ENCODE measurements at places on chromosomes 12 and 14.

GRCh38 chr12:87200289-87200979 is 828.8 kb downstream of the C12orf50 start:
- no peak for DNase-seq

DNA sequence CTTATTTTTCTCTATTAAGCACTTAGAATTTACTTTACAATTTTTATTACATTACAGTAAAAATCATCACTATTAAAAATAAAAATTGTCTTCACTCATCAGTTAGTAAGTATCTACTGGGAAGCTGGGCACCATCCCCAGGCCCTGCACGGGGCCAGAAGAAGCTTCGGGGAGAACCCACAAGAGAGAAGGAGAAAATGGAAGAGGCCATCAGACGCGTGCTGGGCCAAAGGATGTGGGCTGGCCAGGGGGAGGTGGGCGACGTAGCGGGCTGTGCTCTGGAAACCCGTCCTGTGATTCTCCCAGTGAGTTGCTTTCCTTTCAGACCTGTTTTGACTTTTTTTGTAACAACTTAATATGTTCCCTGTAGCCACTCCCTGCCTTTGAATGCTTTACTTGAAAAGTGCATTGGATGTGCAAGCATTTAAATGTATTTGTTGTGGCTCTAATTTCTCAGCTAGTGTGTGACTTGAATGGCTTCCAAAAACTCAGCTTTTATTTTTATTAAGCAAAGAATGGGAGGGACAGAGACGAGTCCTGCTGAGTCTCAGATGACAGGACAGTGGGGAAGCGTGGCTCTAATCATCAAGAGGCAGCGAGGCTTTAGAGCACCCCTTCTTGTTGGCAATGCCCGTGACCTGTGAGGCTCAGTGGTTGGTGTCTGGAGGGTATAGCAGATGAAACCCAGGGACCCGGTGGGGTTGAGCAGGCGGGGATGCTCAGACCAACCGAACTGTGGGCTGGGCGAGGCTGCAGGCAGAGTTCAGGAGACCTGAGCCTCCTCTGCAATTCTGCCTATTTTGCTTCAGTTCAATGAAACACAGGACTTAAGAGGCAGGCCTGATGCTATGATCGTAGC is 38.8 kb downstream of the SYNE3 start:
- DNase-seq: no peak

- peak; percentile 27 for DNase-seq
These were observed 84.0 kb downstream of the SYNE3 start for GRCh38 chr14:95432144-95433093.

GRCh38 chr12:90954921-90955320 is at the start of gene CCER1:
Gene CCER1 (minus strand): TSS chr12:90955176. CDS start chr12:90954742, 434 bp downstream.
- DNase-seq: no peak

GRCh38 chr12:43169115-43169681 is 382.8 kb downstream of the ADAMTS20 start:
- no peak for DNase-seq

GRCh38 chr12:68381476-68382219 is 49.5 kb upstream of the MDM1 start:
- peak; percentile 96 for DNase-seq

DNA sequence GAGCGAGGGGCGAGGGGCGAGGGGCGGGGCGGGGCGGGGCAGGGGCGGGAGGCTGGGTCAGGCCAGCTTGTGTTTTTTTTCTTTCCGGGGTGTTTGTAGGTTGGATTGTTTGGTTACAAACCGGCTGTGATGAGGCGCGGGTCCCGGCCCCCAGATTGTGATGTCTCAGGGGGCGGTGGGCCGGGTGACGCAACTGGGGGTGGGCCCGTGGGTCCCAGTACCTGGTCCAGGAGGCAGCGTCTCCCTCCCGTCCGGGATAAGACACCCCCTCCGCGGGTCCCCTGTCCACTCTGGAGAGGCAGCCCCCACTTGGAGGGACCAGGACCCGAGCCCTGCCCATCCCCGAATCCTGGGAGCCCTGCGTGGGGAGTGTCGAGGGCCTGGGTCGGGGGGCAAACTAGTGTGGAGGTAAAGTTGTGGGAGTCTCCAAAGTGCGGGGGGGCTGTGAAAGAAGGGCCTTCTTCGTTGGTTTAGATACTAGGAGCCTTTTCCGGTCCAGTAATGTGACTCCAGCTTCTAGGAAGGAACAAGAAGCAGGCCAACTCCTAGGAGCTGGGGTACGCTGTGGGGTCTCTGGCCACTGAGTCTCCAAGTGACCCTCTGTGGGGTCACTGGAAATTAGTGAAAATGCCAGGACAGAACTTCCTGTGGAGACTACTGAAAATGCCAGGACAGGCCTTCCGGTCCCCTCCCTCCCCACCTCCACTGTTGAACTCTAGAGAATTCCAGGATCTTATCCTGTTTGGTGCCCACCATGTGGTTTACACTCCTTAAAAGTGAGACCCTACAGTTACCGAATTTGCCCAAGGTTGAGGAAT is 579 bp upstream of the CLMN start:
- DNase-seq: no peak

- DNase-seq: peak; percentile 87
These were observed 7.9 kb upstream of the NYNRIN start for GRCh38 chr14:24390701-24391468.

DNA sequence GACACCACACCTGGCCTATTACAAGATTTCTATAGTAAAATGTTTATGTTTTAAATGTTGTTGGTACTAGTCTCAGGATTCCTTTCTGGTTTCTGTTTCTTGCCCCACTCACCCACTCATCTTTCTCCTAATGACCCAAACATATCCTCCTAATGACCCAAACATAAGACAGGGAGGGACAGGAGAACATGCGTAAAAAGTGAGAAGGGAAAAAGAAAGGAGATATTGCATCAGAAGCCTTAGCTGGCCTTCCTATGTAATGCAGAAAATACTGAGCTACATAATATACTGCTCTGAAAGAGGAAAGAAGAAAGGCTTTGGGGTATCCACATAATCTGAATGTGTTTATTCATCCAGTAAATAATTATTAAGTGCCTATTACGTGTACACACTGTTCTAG is 104.6 kb upstream of the GPHB5 start:
- DNase-seq: no peak

DNA sequence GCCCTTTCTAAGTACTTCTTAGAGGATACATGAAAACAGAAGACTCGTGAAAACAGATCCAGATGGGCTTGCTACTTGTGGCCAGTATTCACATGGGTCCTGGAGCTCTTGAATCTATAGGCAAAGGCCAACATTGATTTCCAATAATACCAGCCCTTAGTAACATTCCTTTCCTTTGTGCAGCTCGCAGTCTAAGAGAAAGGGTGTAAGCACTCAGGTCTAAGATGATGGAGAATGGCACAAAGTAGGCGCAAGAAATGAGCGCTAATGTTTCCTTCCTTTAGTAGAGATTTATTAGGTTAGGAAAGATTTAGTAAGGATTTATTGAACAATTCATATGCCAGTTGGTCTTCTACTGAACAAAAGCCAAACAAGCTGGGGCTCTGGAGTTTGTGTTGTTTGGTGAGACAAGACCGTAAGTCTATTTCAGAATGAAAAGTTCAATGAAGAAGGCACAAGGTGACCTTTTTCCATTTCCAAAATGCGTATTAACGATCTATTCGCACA is 525 bp downstream of the RNU6-8 start:
- peak; percentile 22 for DNase-seq

DNA sequence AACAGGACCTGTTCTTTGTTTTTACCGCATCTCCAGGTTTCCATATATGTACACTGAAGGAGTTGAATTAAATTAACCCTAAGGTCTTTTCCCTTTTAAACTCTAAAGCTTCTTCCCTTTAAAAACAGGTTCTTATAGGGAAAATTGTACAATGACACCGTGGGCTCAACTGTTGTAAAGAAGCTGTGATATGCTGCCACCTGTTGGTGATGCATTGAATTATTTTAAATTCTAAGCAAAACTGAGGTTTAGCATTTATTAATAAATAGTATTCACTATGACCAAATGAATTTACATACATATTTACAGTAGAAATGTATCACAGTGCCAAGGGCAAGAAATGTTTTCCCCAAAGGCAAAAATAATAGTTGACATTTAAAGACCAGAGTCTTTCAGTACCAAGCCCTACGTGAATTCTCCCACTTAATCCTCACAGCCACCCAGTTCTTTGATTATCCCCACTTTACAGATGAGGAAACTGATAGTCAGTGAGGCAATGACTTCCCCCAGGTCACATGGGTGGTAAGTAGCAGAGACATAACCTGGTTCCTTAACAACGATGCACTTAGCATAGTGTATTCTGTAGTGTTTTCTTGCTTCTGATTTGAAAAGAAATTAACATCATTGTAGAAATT is 35.7 kb upstream of the TMEM263 start:
- DNase-seq: peak; percentile 73

DNA sequence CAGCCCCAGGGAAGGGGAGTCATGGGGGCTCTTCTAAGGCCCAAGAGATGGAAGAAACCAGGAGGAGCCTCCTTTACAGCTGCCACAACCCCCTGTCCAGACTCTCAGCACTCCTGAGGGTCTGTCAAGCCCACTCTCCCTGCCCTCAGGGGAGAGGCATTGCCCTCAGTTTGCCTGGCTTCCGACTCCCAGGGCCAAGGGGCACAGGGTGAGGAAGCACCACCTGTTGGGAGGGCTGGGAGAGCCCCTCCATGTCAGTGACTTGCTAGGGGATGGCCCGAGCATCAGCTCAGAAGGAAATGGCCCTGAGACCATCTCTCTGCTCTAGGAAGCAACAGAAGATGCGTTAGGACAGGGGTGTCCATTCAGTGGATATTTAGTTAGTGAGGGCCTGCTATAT is 36.1 kb downstream of the LTBP2 start:
- DNase-seq: no peak

GRCh38 chr14:22487941-22488340 is 101.1 kb downstream of the DAD1 start:
- peak; percentile 39 for DNase-seq

- no peak for DNase-seq
These were observed 735.3 kb downstream of the DIO2 start for GRCh38 chr14:79475887-79476532.

- DNase-seq: no peak
These were observed 58.3 kb upstream of the HECTD1 start for GRCh38 chr14:31265701-31266398.

GRCh38 chr12:38162708-38163441 is 153.7 kb upstream of the ALG10B start:
- DNase-seq: no peak

DNA sequence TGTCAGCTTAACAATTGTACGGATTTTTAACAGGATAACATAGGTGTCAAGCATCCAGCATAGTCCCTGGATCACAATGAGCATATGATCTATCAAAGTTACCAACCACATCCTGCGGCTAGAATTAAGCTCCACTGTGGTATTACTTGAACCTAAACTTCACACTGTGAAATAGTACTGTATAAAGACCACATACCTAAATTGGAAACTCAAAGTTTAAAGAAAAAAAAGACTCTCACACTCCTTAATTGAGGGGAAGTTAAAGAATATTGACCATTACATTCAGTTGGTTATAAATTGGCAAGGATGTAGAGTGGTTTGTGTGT is 133.0 kb upstream of the PZP start:
- no peak for DNase-seq

GRCh38 chr14:53519137-53519536 is 366.0 kb upstream of the DDHD1 start:
- DNase-seq: no peak

Data from hematopoietic multipotent progenitor cell treated with erythropoietin and hydrocortisone succinate and interleukin-3 and kit ligand, for 4 days (in vitro differentiated cells).